ENCODE measurements at places on chromosomes 1 and 21.

DNA sequence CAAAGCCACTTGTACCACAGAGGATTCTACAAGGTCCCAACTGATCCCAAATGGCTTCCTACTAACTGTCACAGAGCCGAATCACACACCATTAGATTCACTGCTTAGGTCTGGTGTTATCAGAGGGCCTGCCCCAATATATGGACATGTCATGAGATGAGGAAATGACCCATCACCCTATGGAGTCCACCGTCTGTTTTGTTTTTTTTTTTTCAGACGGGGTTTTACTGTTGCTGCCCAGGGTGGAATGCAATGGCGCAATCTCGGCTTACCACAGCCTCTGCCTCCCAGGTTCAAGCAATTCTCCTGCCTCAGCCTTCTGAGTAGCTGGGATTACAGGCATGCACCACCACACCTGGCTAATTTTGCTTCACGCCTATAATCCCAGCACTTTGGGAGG lies 83.8 kb upstream of the ETS2 start:
- DNase-seq: no peak

- DNase-seq: no peak
These were observed 26.5 kb downstream of the SFT2D2 start for GRCh38 chr1:168252204-168252733.

DNA sequence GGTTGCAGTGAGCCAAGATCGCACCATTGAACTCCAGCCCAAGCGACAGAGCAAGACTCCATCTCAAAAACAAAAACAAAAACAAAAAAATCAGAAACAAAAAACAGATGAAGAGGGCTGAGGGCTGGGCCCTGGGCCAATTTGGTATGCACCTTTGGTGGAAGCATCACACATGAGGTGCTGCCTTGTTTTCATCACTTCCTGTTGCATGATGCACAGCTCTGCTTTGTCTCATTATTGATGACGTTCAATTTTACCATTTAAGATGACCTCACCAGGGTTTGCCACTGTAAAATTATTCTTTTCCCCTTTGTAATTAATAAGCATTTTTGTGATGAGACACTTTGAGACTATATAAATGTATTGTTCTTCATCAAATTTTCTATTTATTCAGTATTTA lies 9.8 kb upstream of the IFNAR2 start:
- no peak for DNase-seq

- DNase-seq: no peak
These were observed 20.4 kb downstream of the CACHD1 start for GRCh38 chr1:64490213-64490818.

- DNase-seq: no peak
These were observed 18.1 kb upstream of the SLC26A9 start for GRCh38 chr1:205961405-205961804.

DNA sequence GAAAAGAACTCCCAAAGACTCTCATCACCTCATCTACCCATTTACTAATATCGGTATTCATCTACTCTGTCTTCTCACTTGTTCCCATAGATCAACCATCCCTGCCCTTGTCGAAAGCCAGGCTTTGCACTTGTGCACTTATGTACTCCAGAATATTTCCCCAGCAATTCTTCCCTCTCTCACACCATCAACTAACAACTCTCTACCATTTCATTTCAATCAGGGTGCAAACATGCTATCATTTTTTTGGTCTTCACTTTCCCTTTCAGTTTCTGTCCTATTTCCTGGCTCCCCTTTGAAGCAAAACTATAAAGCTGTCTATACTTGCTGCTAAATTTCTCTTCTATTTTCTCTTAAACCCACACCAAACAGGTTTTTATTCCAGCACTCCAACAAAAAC lies 6.7 kb downstream of the C1orf105 start:
- no peak for DNase-seq

GRCh38 chr1:23341931-23342692 lies 2.0 kb downstream of the HNRNPR start:
- no peak for DNase-seq

DNA sequence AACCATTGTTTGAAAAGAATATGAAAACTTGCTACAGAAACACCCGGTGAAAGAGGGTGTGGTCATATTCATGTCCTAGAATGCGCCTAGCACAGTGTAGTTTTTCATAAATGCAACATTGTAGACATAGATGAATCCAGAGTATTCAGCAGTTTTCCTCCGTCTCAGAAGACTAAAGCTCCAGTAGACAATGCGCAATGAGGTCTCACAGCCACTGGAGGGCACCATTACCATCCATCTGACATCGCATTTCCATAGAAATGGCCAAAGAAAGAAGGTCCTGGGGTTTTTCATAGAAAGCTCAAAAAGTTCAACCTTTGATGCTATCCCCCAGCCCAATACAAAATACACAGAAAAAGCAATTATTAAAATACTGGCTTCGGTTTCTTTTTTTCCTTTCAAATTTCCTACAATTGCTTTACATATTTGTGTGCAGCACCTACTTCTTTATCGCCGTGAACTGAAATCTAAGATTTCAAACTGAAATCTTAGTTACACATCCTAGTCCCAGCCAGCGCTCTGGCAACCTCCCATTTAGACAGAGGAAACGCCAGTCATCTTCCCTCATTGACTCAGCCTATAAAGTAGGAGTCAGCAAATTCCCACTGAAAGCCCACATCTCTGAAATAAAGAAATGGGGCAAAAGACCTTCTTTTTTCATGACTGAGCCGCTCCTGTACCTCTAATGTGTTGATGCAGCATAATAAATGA lies 3.9 kb upstream of the CD58 start:
- DNase-seq: no peak

- DNase-seq: peak; percentile 61
These were observed at the start of gene NRIP1 for GRCh38 chr21:15064576-15065391. TSS of gene NRIP1 (minus strand) at chr21:15065000. CDS start at chr21:14968192, 96,808 bp downstream.

DNA sequence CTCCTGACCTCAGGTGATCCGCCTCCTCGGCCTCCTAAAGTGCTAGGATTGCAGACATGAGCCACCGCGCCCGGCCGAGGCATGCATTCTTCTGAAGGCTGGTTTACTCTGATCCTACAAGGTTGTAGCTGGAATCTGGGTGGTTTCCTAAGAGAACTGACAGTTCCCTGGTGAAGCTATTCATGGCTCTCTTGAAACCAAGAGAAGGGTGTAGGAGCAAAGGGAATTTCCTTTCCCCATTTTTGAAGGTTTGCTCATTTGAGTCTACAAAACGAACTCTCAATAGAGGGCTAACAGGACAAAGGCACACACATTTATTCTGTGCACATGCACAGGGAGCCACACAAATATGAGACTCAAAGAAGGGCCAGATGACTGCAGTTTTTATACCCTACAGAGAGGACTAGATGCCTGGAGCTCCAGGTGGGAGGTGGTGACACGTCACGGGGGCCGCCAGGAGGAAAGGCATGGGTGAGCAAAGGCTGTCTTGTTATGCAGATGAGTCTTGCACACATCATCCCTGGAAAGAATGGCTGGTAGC lies 49.5 kb upstream of the ERRFI1 start:
- no peak for DNase-seq

DNA sequence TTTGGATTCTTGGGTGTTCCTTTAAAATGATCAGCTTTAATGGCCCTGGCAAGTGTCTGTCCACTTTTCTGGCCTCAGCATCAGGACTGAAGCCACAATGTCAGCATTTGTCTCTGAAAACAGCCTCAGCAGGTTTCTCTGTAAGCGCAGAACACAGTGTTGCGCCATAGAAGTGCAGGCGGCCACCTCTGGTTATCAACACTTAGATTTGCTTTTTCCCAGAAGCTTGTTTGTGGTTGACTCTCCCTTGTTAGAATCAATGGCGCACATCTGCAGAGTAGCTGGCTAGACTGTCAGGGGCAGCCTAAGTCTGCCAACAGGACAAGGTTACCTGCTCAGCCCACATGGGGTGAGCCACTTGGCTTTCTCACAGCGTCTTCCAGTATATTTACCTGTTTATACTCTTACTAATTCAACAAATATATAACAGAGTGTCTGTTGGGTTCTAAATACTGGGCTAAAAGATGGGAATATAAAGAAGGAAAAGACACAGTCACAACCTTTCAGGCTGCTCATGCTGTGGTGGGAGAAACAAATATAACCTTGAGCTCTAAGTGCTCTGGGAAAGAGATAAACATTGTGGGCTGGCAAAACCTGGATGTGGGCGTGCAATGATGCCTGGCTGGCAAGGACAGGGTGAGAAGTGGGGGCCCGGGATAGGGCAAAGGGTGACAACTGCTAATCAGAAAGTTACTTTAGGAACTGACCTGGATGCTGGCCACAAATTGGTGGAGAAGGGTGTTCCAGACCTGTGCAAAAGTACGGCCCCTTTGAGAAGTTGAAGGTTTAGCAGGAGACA lies 149.3 kb upstream of the KIAA0040 start:
- DNase-seq: no peak

GRCh38 chr1:10431070-10431730 lies 967 bp downstream of the CENPS start:
- DNase-seq: no peak

DNA sequence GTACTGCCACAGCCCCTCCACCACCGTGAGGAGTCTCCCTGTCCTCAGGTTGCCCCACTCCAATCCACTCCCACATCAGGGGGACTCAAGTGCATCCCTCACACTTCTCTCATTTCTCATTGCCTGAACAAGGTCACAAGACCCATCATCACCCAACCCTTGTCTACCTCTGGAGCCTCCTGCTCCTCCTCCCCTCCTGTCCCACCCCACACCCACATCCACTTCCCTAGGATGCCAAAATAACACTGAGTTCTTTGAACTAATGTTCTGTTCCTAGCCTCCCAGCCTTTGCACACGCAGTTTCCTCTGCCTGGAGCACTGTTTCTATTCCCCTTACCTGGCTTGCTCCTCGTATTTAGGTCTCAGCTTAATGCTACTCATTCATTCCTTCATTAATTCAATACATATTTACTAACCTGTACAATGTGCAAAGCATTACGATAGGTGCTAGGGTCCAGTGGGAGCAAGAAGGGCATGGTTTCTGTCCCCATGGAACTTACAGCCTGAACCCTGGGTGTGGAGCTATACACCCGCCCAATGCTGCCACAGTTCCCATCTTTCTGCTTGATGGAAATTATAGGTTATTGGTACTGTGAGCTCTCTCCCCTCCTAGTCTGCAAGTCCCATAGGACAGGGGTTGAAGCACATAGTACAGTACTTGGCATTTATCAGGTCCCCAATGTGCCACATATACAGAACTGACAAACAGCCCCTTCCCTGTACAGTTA lies 96.1 kb upstream of the GRIK3 start:
- no peak for DNase-seq

DNA sequence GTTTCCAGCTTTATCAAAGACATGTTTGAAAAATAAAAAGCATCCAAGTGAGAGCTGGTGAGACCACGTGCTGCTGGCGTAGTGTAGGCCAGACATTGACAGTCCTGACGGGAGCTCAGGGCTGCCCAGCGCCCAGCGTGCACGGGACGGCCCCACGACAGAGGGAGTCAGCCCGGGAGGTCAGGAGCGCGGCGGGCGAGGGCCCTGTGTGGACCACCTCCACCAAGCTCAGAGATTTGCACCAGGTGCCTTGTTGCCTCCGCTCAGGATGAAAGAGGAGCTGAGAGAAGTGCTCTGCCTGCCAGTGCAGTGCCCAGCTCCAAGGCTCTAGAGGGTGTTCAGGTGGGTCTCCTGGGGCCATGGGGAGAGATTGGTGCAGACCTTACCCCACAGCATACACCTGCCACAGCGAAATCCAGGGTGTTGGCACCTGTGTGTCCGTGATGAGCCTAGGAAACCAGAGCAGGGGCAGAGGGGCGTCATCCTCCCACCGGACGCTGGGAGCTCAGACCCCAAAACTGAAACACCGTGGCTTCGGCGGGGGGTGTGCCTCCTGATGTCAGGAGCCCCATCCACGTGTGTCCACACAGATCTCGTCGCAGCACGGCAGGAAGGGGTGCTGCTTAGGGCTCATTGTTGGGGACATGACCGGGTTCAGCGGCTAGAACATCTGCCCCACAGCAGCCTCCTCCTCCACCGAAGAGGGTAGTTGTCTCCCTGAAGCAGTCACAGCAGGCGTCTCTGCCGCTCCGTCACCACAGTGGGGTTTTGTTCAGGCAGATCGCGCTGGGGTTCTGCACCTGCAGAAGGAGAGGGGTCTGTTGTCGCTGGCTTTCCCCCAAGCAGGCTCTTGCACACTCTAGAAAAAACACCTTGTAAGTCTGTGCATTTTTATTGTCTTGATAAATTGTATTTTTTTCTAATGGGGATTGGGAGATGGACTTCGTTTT lies 64.2 kb downstream of the POFUT2 start:
- DNase-seq: no peak

DNA sequence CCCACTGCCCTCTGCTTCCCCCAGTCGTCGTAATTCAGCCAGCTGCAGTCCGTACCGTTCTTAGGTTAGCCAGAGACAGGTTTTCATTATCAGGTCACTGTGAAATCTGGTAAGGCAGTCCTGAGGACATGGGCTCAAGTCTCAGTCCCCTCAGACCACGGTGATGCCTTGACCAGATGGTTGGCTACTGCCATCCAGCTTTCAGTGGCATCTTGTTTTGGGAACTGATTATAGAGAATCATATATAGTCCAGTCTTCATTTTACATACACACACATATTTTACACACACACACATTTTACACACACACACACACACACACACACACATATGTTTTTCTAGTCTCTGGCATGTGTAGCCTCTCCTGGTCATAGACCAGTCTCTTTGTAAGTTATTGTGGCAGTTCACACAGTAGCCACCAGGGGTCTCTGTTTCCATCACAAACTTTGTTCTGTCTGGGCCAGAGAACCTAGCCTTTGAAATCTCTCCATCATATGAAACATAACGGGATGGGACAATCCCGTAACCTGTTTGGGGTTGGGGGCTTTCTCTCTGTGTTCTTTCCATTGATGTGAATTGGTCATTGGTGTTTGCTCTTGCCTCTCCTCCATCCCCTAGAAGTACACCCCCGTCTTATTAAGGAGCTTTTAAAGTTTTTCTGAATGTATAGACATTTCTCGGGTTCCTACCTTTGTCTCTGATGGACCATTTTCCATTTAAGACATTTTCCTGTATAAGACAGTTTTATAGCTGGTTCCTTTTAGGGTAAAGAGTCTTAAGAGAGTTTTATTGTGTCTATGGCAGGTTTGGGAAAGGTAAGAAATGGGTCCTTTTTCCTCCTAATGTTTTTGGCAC lies 8.4 kb upstream of the IKBKE start:
- no peak for DNase-seq

GRCh38 chr21:43322805-43323204 lies 104.1 kb downstream of the SIK1 start:
- no peak for DNase-seq
